ENCODE measurements at places on chromosomes 1 and 21.

- peak; percentile 69 for DNase-seq
Measured at GRCh38 chr1:37999430-38000232, 5.7 kb downstream of the FHL3 start.

GRCh38 chr21:41142051-41142795, 25.7 kb upstream of the BACE2 start:
- peak; percentile 34 for DNase-seq

DNA sequence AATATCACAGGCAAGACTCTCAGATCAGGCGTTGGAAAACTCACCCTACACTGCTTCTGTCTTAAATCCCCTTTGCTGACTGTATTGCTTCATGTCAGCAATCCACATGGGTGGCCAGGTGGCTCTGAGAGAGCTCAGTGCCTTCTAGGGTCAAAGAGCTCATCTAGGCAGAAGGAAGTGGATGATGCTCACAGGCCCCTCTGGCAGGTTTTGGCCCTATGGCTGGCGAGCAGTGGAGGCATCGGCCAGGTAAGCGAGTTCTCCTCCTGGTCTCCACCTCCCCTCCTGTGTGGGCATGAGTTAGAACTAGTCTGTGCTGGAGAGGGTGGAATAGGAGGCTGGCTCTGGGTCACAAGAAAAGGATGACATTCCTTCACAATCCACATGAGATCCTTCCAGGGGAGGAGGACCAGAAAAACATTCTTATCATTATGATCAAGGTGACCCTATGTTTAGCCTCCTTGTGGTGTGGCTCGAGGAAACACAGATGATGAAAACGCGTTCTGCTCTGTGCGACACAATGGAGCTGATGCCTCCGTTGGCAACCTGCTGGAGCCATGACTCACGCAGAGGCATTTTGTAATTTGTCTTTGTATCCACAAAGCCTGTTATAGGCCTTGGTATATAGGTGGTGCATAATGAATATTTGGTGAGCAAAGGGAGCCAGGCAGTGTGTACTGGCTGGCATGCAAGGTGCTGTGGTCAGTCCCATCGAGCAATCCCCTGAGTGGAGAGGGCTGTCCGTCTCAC, 264.6 kb upstream of the RAB4A start:
- no peak for DNase-seq

- DNase-seq = no peak
Measured at GRCh38 chr1:21313886-21314721, 23.8 kb upstream of the ECE1 start.

DNA sequence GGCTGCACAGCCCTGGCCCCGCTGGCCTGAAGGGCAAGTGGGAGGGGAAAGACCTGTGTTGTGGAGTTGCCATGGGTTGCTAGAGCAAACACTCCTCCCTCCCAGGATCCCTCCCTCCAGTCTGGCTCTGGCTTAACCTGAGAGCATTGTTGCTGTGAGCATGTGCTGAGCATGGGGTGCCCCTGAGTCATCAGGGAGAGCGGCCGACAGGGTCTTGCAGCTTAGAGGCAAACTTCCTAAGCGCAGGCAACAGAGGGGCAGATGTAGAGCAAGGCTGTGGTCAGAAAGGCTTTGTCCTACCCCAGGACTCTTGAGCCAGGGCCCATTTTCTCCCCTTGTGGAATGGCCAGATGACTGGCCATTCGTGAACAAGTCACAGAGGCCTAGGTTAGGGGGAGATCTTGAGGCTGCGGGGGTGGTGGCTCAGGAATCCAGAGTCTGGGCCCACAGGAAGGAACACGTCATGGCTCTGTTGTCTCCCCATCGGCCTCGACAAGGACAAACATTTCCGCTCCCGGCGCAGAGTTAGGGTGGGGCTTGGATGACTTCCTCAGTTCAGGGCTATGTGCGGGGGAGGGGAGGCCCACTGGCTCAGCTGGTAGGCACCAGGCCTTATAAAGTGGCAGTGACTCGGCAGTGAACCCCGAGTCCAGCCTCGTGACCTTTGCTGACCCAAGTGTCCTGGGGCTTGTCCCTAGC, 362 bp upstream of the DYNLT4 start:
- peak; percentile 98 for DNase-seq

- peak; percentile 53 for DNase-seq
Measured at GRCh38 chr21:45420061-45421041, 15.4 kb downstream of the COL18A1 start.

- DNase-seq = peak; percentile 46
Measured at GRCh38 chr1:154418062-154418921, 13.1 kb downstream of the IL6R start.

DNA sequence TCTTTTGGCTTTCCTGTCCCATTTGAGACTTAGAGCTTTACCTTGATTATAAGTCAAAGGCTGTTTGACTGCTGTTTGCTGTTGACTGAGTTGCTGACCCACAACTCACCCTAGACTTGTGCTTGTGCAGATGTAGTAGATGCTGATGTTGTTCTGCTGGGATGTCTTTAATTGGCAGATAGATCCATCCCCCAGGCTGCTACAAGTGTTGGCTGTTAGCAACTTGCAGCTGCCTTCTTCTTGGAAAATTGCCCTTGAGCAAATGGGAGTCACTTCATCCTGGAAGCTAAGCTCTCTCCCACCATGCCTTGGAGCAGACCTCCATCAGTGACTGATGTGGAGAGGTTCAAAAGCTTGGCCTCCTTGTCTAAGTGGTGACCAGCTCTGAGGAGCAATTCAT, 139.3 kb upstream of the KIAA0040 start:
- no peak for DNase-seq

- DNase-seq = no peak
Measured at GRCh38 chr21:38448671-38449385, 49.4 kb downstream of the ERG start.

DNA sequence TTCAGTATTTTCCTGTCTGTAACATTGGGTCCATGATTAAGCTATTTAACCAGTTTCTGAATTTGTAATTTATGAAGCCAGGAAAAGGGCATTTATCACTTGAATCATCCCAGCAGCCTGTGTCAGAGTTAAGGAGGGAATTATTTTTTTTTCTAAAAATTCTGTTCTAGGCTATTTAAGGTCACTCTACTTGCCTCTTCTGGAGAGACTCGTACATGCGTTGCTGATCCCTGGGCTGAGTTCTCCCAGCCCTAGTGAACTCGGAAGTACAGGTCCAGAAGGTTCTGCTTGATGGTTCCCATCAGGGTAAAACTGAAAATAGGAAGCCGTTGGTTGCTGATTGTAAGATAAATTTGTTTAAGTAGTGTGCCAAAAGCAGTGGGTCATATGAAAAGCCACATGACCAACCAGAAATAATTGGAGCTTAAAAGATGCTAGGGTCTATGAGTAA, 90.7 kb downstream of the GPR88 start:
- no peak for DNase-seq

- peak; percentile 62 for DNase-seq
Measured at GRCh38 chr1:16167331-16168143, 11.7 kb upstream of the EPHA2 start.

GRCh38 chr1:244235157-244235556, 184.1 kb downstream of the ZBTB18 start:
- DNase-seq = no peak

- DNase-seq = no peak
Measured at GRCh38 chr1:46991083-46991923, 32.2 kb upstream of the CYP4X1 start.

DNA sequence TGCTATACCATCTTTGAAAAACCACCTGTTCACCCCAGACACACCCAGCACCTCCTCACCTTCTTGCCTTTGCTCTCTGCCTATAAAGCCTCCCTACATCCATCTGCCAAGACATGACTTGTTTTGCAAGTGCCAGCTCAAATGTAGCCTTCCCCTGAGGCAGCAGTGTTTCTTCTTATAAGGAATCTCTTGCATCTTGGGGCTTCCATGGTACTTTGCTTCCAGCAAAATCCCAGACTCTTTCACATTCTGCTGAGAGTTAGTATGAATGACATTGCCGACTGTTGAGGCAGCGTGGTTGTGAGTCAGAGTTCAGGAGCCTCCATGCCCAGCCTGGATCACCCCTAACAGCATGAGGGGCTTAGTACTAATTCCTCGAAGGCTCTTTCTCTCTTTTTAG, 217.4 kb upstream of the RUNX1 start:
- no peak for DNase-seq

Measured in left cardiac atrium (tissue), 4 donors.